NCI-H226 (cell line): ENCODE measurements at places on chromosomes 2 and 18.

GRCh38 chr18:2627821-2628276 is 27.7 kb upstream of the SMCHD1 start:
- no peak for DNase-seq

DNA sequence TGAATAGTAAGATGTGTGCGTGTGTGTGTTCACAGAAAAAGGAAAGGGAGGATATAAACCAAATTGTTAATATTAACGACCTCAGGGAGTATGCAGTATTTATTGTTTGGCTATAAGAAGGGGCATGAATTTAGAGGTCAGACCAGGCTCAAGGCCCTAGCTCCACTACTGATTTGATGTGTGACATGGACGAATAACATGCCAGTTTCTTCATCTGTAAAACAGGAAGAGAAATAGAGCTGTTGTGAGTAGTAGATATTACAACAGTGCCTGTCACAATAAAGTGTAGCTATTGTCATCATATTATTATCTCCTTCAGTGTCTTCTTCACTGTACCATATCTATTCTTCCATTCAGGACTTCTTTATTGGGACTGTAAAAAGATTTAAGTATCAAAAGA is 4.1 kb upstream of the MAT2A start:
- no peak for DNase-seq

- DNase-seq: no peak
Observed at GRCh38 chr18:9003406-9004100, 98.9 kb upstream of the NDUFV2 start.

- DNase-seq: no peak
Observed at GRCh38 chr2:5290900-5291546, 401.2 kb upstream of the SOX11 start.

GRCh38 chr18:8088626-8089025 is 520.6 kb upstream of the RAB12 start:
- no peak for DNase-seq

GRCh38 chr18:8662560-8663255 is 42.6 kb upstream of the MTCL1 start:
- DNase-seq: no peak

DNA sequence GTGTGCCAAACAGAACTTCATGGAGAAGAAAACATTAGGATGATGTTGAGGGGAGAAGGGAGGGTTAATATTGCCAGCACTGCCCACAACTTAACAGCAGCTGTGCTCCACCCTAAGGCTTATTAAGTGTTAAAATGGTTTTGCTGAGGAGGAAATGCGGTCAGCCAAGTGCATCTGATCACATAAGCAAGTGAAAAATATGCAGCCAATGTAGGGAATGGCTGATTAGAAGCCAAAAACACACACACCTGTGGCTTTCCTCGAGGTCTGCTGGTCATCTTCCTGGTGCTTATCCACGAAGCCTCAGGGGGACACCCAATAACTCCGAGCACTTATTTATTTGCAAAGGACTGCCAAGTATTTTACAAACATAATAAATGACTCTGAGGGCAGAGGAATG is 66.3 kb upstream of the GPR45 start:
- DNase-seq: no peak
